ENCODE measurements at places on chromosomes 1 and 21. TPM values are rescaled to one million over a fixed set of nuclear protein-coding genes. Genes with fewer than 3 reads are reported as not detected.

Gene DMBX1
- total RNA-seq = not detected

Gene DYNLT4
- total RNA-seq = not detected

Gene EPHA8
- 1.3 TPM for total RNA-seq

Gene CR1L
- total RNA-seq = not detected

Gene SAMSN1
- total RNA-seq = 0.13 TPM

Gene NTMT2
- not detected for total RNA-seq

Gene FCER1A
- not detected for total RNA-seq

Gene TSPEAR
- total RNA-seq = not detected

Gene KCNE2
- total RNA-seq = not detected

Gene NUDT17
- total RNA-seq = 1.1 TPM

Gene CNR2
- total RNA-seq = not detected

Gene TACSTD2
- total RNA-seq = not detected

Gene ANGPTL3
- not detected for total RNA-seq

Gene LCE1D
- not detected for total RNA-seq

Gene CNIH4
- total RNA-seq = 87.5 TPM

Gene HSPB7
- 83.9 TPM for total RNA-seq

Gene HRNR
- total RNA-seq = not detected

- no peak for DNase-seq
Observed at GRCh38 chr1:196295766-196296165, 312.5 kb downstream of the KCNT2 start.

GRCh38 chr21:25964015-25964414, 206.6 kb downstream of the APP start:
- no peak for DNase-seq

DNA sequence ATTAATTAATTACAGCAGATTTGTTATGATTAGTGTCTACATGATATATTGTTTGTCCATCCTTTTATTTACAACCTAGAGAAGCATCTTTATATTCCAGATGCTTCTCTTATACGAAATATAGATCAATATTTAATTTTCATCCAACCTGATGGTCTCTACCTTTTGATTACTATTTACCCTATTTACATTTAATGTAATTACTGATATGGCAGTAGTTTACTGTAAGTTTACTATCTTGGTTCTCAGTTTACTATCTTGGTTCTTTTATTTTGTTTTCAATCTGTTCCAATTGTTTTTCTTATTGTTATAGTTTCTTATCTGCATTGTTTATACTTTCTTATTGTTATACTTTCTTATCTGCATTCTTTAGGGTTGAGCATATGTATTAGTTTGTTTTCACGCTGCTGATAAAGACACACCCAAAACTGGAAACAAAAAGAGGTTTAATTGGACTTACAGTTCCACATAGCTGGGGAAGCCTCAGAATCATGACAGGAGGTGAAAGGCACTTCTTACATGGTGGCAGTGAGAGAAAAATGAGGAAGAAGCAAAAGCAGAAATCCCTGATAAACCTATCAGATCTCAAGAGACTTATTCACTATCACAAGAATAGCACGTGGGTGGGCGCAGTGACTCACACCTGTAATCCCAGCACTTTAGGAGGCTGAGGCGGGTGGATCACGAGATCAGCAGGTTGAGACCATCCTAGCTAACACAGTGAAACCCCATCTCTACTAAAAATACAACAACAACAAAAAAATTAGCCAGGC, 28.9 kb downstream of the FAF1 start:
- no peak for DNase-seq

- DNase-seq = peak; percentile 60
Observed at GRCh38 chr1:116489231-116489697, 81.6 kb downstream of the CD58 start.

GRCh38 chr1:86176226-86176625, 19.7 kb upstream of the COL24A1 start:
- DNase-seq = no peak

GRCh38 chr1:182588500-182589396, at the start of gene RNASEL:
RNASEL (minus strand) TSS chr1:182589256; CDS start chr1:182586806, 2,450 bp downstream.
- DNase-seq = no peak

DNA sequence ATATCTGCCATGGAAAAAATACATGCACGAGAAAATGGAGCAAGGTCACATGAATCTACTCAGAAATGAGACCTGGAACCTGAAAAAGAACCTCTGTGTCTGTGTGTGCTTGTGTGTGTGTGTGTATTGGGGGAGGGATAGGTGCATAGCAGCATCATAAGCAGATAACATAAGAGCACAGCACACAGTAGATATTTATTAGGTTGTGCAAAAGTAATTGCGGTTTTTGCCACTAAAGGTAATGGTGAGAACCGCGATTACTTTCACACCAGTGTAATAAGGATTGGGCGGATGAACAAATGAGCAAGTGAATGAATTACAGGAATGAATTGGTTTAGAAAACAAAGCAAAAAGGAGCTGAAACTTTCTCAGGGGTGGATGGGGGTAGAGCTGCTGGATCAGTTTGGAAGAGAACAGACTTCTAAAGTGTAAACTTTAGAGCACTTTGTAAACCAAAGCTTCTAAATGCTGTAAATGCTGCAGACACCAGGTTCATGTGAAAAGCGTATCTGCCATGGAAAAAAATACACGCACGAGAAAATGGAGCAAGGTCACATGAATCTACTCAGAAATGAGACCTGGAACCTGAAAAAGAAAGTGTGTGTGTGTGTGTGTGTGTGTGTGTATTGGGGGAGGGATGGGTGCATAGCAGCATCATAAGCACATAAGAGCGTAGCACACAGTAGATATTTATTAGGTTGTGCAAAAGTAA, 156.9 kb downstream of the TOMM20 start:
- no peak for DNase-seq

- DNase-seq = peak; percentile 76
Observed at GRCh38 chr1:244796719-244797406, 38.6 kb upstream of the COX20 start.

DNA sequence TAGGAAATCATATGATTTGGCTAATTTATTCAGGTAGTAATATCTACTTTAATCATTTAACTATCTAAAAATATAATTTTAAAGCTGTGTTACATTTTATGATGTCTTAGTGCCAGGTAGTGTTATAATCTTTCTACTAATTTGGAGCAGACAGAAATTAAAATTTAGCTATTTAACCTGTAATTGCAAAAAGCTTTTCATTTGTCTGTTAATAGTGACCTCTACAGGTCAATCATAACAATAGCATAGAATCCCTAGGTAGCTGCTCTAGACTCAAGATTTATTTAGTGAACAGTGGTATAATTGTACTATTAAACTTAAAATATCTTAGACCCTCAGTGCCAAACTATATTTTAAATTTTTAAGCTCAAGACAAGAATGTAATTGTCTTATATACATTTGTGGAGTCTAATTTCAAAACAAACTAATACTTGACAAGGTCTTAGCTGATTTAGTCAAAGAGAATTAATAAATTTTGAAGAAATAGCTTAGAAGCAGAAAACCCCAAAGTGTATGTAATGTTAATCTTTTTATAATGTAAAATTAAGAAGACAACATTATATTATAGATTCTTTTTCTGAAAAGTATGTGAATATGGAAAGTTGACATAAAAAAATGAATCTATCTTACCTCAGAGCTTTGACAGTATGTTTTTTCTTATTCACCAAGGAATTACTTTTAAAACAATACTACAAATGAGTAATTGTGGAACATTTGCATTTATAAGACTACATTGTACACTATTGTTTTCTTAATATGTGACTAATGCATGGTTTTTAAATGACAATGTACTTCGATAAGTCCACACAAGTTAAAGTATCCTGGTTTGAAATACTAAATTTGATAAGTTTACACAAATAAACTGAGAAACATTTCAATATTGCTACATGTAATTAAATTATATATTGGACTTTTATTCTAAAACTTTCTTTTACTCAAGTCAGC, 64.1 kb upstream of the RNPC3 start:
- peak; percentile 22 for DNase-seq

DNA sequence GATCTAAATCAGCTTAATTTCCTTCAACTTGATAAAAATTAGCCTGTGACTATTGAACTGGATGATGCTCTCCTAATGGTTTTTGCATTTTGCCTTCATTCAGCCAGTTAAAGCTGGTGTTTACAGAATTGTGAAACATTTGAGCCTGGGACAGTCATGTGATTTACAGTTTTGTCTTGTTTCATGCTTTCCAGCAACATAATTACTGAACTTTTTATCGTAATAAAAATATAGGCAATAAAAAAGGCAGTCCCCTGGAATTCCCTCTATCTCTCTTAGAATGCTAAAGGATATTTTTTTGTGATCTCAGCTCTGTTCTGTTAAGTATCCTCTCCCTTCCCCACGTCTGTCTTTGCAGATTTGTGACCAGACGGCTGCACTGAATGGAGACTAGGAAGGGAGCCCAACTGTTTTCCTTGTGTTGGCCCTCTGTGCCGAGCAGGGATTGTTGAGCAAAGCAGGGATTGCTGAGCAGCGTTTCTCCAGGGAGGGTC, 70.3 kb upstream of the RGL1 start:
- DNase-seq = no peak

GRCh38 chr1:223525957-223526356, 132.7 kb downstream of the CCDC185 start:
- no peak for DNase-seq

DNA sequence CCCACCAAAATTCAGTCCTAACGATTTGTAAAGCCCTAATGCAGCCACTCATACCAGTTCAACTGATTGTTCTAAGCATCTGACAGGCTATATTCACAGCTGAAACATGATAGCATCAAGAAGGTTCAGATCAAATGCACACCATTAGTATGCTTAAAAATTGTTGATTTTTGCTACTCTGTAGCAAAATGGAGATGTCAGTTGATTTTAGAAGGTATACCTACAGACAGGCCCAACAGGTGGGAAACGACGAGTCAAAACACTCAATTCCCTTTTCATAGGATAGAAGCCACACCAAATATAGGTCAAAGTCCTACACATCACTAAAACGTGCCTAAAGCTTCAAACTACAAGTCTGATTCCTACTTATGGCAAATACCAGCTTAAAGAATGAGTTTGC, 6.7 kb downstream of the SFPQ start:
- DNase-seq = no peak

- no peak for DNase-seq
Observed at GRCh38 chr1:238783633-238784032, 602.7 kb upstream of the CHRM3 start.

GRCh38 chr1:180888870-180889269, 23.8 kb upstream of the KIAA1614 start:
- no peak for DNase-seq

- no peak for DNase-seq
Observed at GRCh38 chr1:178933105-178933561, 62.3 kb upstream of the ANGPTL1 start.

DNA sequence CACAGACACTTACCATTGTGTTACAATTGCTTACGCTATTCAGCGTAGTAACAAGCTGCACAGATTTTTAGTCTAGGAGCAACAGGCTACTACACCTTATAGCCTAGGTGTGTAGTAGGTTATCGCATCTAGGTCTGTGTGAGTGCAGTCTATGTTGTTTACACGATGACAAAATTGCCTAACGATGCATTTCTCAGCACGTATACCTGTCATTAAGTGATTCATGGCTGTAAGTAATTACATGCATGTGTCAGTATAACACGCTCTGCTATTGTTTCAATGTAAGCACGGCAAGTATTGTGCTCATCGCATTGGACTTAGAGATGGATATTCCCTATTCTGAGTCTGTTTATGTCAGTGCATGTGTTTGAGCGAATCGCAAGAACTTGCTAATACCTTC, 15.7 kb upstream of the ZBTB18 start:
- no peak for DNase-seq

DNA sequence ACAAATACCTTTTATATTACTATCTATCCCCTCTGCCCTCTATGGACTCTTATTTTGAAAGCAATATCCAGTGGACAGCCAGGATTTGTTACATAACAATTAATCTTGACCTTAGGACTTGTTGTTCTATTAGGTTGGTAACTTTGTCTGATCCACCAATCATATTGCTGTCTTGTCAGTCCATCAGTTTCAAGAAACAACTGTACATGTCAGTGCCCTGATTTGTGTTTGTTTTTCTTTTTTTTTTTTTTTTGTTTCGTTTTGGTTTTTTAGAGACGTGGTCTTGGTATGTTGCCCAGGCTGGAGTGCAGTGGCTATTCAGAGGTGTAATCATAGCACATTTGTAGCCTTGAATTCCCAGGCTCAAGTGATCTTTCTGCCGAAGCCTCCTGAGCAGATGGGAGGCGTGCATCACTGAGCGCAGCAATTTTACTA, 1.5 kb upstream of the SCP2 start:
- DNase-seq = no peak

- no peak for DNase-seq
Observed at GRCh38 chr1:179287946-179288345, 5.7 kb upstream of the SOAT1 start.

- DNase-seq = peak; percentile 69
Observed at GRCh38 chr1:224510880-224511645, 76.5 kb upstream of the WDR26 start.

DNA sequence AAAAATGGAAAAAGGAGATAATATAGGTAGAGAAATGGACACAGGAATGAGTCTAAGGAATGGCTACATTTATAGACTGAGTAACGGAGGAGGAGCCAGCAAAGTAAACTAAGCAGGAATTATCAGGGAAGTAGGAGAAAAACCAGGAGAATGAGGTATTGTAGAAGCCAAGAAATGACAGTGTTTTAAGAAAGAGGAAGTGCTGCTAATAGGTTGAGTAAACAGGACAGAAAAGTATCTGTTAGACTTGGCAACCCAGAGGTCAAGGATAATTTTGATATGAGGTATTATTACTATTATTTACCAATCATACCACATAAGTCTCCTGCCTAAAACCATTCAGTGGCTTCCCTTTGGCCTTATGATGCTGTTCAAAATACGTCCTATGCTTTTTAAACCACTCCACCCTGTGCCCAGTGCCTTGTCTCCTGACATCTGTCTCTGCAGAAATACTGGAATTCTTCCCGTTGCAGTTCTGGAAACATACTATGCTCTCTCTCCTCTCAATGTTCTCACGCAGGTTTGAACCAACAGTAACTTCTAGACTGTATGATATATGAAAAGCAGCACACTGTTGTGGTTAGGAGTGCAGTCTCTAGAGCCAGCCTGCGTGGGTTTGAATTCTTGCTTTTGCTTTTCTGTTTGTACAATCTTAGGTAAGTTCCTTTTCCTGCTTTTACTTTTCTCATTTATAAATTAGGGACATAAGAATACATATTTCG, 24.6 kb upstream of the NEK7 start:
- no peak for DNase-seq
